Stimulated activated CD8-positive, alpha-beta memory T cell treated with anti-CD3 and anti-CD28 coated beads, Interleukin-4, amount 100 ng/mL, for 4 hours (primary cell): ENCODE measurements at places on chromosomes 12 and 14.
A peak's percentile ranks its signal among the peaks of the same experiment; 100 is the strongest.

GRCh38 chr12:51361161-51362016 lies 14.9 kb upstream of the CELA1 start:
- DNase-seq = no peak

GRCh38 chr12:30898846-30899245 lies 27.7 kb upstream of the TSPAN11 start:
- no peak for DNase-seq

- no peak for DNase-seq
Measured at GRCh38 chr12:102702447-102703114, 214.5 kb downstream of the PAH start.

GRCh38 chr12:101727098-101727497 lies 12.2 kb downstream of the SYCP3 start:
- DNase-seq = no peak

DNA sequence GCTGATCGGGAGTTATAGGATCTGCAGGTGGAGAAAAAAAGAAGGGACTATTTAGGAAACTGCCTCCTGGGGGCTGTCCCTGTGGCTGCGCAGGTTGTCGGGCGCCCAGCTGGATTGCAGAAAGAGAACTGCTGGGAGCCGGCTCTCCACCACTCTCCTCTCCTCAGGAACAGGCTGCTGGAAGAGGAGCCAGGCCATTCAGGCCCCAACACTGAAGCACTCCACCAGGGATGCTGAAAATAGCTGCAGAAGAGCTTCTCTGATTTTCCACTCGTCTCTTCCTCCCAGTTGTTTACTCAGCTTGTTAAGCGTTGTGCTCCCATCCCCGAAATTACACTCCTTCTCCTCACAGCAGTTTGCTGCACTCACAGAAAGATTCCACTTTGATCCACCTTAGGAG lies 347.3 kb downstream of the GLT1D1 start:
- no peak for DNase-seq

GRCh38 chr14:54253195-54253947 lies 143.4 kb upstream of the CDKN3 start:
- DNase-seq = no peak

DNA sequence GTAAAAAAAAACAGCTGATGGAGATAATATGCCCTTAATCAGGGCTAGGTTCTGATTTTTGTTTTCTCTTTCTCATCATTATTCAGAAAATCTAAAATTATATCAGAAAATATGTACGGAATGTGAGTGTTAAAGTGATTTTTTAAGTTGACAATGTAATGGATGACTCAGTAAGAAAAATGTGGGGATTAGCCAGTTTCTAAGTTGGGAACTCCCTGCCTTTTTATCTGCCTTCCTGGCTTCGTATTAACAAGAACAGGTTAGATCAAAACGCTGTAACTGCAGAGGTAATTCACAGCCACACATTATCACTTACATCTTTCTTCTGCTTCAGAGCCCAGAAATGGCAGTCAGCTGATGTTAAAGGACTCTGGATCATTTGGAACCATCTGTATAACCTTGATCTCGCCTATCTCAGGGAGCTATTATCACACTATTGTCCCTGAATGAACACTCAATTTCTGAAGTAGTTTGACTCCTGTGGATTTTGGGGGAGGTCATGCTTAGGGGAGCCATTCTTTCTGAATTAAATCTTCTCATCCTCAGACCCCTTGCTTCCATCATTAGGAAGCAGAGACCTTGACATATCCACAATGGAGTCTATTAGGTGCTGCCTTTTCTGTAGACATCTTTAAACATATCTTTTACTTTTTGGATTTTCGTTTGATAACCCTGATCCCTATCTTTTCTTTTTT lies 135.7 kb upstream of the SLC16A7 start:
- no peak for DNase-seq

GRCh38 chr14:88848571-88848970 lies 24.1 kb downstream of the TTC8 start:
- no peak for DNase-seq

GRCh38 chr14:37376944-37377609 lies 179.3 kb downstream of the MIPOL1 start:
- DNase-seq = no peak

GRCh38 chr12:25051656-25052195 lies 102.8 kb upstream of the BCAT1 start:
- peak; percentile 11 for DNase-seq

GRCh38 chr12:132565365-132565764 lies 45.0 kb downstream of the LRCOL1 start:
- no peak for DNase-seq

DNA sequence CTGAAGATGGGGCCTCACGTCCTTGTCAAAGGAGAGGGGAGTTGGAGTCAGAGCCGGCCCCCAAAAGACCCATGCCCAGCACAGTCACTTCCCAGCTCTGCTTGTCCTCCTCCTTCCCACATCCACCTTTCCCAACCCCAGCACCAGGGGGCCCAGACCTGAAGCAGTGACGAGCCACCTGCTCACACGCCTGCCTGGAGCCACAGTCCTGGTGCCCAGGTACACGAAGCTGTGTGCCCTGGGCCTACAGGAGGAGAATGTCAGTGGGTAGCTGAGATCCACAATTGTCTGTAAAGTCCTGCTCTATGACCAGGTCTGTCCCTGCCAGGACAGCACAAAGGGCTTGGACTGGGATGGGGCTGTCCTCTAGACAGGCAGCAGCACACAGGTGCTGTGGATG lies 126.8 kb upstream of the PZP start:
- DNase-seq = no peak

GRCh38 chr12:105725054-105725453 lies 394.6 kb downstream of the C12orf75 start:
- DNase-seq = no peak

DNA sequence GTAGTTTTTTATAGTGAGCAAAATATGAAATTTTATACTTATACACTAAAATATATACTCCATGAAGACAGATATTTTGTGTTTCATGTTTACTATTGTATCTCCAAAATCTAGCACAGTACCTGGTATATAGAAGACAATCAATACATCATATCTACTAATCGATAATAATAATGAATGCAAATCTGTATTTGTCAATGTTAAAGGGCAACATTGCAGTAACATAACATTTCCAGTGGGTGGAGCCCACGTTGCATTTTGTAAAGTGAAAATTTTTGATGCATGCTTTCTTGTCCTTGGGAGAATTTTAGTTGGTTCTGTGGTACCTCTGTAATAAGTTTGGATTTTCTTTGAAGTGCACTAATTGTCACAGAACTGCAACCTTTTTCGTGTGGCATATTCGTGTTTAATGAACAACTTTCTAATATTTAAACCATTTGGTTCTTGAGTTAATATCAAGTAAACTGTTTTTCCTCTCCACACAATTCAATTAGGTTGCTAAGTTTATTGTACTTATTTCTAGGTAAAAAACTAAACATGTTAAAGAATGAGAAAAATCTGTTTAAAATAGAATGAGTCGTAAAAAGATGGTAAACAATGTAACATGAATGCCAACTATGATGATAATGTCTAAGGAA lies 47.4 kb downstream of the AVPR1A start:
- DNase-seq = no peak

GRCh38 chr12:50077099-50077498 lies 8.0 kb upstream of the SMARCD1 start:
- no peak for DNase-seq

GRCh38 chr12:64680235-64680634 lies 69.9 kb downstream of the RASSF3 start:
- no peak for DNase-seq

- no peak for DNase-seq
Measured at GRCh38 chr12:119869720-119870119, 7.4 kb downstream of the CIT start.

DNA sequence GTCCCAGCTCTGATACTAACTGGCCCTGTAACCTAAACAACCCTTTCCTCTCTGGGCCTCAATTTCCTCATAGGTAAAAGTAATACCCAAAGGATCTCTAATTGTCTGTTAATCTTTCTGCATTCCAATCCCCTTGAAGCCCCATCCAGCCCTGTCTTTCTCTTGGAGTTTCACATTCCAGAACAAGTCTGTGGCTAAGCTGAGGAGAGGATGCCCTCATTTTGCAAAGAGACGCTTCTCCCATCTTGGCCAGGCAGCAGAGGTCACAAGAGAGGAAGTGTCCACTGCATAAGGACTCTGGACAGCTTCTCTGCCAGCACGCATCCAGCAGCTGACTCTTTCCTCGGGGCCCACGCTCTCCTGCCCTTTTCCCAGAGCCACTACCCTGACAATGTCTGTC lies 263.4 kb upstream of the FKBP4 start:
- no peak for DNase-seq

- DNase-seq = no peak
Measured at GRCh38 chr12:122813310-122813713, 21.9 kb upstream of the HIP1R start.

DNA sequence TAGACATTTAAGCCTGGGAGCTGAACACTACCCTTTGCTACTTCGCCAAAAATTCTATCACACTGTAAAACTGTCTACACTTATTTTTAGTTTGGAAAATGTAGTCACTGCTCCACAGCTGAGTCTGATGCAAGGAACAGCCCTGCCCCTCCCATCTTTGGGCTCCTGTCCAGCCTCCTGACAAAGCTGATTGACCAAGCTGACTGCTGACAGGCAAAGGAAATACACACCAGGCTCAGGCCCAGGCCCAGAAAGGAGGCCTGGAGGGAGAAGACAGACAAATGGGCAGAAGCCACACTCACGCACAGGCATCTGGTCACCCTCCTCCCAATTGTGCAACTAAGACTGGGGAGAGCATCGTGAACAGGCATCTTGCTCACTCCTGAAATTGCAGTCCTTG lies 55.3 kb downstream of the ISCA2 start:
- no peak for DNase-seq

DNA sequence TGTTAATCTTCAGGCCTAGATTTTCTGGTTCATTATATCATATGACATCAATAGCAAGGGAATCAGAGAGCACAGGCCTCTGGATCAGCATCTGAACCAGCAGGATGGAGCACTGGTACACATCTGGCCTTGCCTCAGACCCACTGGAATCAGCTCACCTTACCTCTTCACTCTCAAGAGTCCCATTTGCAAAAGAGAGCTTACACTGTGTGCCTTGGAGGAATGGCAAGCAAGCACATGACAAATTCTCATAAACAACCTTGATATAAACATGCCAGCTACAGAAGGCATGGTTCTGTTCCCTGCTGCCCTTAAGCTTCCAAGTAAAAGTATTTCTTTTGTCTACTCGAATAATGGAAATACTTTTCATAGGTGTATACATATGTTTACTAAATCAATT lies 128.6 kb upstream of the CPM start:
- no peak for DNase-seq

- DNase-seq = no peak
Measured at GRCh38 chr12:119672194-119672593, 4.3 kb downstream of the PRKAB1 start.

DNA sequence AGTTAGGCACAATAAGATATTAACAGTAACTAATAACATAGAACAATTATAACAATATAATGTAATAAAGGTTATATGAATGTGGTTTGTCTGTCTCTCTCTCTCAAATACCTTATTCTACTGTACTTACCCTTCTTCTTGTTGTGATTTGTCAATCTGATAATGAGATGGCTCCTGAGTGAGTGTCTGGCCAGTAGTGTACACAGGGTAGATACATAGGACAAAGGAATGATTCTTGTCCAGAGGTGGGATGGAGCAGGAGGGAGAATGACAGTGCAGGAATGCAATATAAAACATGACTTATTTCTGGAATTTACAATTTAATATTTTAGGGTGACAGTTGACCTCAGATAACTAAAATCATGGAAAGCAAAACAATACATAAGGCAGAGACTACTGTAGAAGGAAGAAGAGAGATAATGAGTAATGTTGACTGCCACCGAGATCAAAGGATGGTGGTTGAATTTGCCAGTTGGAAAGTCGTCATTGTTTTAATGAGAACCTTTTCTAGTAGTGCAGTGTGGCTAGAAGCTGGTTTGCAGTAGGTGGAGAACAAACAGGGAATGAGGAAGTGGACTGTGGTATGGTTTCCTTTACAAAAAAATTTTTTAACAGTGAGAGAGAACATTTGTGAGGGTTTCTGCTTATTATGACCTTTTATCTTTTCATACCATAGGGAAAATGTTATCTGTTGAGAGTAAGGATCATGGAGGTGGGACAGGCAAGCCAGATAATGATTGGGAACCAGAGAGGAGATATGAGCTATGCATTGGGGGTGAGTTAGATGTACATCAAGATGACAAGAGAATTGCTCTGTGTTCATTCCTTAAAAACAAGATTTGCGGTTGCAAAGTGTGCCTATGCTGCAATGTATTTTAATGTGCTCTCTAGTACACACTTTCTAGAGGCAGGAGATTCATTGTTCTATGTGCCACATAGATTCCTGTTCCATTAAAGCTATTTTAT lies 458.3 kb downstream of the BTG1 start:
- no peak for DNase-seq

GRCh38 chr14:54502602-54503001 lies 7.1 kb upstream of the CGRRF1 start:
- no peak for DNase-seq

DNA sequence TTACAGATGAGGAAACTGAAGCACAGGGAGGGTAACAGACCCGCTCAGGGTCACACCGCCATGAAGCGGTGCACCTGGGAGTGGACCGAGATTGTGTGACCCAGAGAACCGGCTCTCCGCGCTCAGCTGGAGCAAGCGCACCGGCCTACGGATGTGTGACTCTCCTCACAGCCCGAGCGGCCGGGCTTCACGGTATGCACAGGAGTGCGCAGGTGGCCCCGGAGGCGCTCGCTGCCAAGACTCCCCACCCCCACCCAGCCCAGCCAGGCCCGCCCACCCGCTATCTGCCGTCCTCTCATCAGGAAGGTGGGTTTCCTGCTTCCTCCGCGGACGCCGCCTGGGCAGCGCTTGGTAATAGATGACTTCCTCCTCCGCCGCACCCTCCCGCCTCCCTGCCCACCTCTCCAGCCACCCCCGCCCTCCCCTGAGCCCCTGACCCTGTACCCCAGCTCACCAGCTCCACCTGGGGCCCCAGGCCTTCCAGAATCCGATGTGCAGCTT lies 110.7 kb downstream of the NCOR2 start:
- peak; percentile 7 for DNase-seq

DNA sequence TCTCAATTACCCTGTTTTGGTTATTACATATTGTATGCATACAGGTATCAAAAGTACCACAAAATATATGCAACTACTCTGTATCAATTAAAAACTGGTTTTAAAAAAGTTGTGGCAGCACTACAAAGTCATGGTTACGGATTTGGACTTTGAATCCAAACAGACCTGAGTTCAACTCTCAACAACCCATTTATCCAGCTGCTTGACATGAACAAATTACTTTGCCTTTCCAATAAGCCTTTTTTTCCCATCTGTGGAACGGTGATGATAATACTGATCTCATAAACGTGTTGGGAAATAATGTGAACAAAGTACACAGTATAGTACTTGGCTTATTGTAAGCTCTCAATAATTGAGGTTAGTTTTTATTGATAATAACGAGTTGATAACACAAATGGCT lies 85.0 kb downstream of the MNAT1 start:
- no peak for DNase-seq
